ENCODE measurements at places on chromosomes 3 and 15.

GRCh38 chr3:176755552-176755951, 441.7 kb downstream of the TBL1XR1 start:
- DNase-seq: no peak

DNA sequence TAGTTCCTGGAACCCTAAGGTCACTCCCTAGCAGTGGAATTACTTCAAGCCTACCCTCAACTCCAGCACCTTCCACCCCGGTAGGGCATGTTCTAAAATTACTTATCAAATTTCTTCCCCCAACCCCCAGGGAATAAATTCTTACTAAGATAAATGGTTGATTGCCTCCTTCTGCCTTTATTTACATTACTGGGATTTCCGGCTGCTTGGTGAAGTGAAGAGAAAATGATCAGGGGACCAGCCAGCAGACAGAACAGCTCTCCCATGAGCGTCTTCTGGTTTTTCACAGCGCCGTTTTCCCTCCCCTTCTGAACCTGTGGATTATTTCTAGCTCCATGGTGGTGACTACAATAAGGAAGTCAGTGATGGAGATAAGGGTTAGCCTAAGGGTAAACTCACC, 521.5 kb upstream of the PPP2R3A start:
- no peak for DNase-seq

- no peak for DNase-seq
Observed at GRCh38 chr15:94238539-94239118, 7.3 kb downstream of the MCTP2 start.

- DNase-seq: no peak
Observed at GRCh38 chr3:111776827-111777483, 82.1 kb upstream of the PHLDB2 start.

DNA sequence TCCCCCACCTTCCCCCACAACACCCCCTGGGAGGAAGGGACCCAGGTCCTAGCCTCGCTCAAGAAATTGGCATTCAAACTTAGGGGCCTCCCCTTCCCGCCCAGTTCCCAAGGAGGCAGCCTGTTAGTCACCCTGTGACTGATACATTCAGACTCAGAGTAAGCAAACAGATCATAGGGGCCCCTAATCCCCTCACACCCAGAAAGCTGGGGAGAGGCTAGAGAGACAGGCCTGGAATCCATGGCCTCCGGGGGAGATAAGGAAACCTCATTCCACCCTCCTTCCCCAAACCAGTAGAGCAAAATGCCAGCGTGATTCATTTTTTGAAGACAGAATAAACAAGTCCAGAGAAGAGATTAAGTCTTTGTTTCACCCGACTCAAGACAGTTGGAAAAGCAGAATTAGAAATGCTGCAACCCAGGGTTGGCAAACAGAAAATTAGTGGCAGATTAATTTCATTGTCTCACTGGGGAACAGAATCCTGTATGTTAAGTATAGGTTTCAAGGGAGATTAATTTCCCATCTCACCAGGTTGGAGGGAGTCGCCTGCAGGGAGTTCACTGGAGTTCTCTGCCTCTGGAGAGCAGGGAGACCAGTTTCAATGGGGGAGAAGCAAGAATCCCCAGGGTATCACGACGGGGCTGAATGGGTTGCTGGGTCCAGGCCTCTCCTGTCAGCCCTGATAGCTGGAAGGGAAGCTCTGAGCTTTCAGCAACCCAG, 268.3 kb downstream of the UACA start:
- DNase-seq: peak; percentile 53

GRCh38 chr3:51671734-51672475, 853 bp downstream of the TEX264 start:
- peak; percentile 64 for DNase-seq

DNA sequence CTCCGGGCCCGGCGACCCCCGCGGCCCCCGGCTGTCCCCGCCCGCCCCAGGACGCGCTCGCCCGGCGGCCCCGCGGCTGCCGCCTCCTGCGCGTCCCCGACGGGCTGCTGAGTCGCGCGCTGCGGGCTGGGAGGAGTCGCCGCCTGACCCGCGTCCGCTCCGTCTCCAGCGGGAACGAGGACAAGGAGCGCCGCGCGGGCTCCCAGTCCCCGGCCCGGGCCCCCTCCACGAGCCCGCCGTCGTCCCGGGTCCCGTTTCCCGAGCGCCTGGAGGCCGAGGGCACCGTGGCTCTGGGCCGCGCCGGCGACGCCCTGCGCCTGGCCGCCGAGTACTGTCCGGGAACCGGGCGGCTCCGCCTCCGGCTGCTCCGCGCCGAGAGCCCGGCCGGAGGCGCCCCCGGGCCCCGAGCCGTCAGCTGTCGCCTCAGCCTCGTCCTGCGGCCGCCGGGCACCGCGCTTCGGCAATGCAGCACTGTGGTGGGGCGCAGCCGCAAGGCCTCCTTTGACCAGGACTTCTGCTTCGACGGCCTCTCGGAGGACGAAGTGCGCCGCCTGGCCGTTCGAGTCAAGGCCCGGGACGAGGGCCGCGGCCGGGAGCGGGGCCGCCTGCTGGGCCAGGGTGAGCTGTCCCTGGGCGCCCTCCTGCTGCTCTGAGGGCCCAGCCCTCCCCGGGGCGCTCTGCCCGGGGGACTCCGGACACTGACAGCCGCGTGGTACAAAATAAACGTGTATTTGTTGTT, 1.5 kb downstream of the C2CD4A start:
- DNase-seq: peak; percentile 42

DNA sequence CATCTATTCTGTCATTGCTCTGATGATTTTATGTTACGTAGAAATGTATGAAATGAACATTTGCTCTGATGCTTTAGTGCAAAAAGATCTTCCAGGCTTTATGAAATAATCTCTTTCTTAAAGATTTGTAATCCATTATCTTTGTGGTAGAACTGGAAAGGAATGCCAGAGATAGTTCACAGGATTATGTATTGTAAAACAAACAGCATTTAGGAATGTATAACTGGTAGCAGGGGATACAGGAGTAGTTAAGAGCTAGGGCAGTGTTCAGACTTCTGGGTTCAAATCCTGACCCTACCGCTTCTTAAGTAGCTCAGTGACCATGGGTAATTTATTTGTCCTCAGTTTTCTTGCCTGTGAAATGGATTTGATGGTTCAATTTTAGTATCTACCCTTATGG, 429.8 kb upstream of the TPM1 start:
- no peak for DNase-seq

- DNase-seq: peak; percentile 49
Observed at GRCh38 chr15:73851689-73852088, 21.7 kb upstream of the TBC1D21 start.

GRCh38 chr15:91737151-91737818, 116.2 kb upstream of the SLCO3A1 start:
- no peak for DNase-seq

DNA sequence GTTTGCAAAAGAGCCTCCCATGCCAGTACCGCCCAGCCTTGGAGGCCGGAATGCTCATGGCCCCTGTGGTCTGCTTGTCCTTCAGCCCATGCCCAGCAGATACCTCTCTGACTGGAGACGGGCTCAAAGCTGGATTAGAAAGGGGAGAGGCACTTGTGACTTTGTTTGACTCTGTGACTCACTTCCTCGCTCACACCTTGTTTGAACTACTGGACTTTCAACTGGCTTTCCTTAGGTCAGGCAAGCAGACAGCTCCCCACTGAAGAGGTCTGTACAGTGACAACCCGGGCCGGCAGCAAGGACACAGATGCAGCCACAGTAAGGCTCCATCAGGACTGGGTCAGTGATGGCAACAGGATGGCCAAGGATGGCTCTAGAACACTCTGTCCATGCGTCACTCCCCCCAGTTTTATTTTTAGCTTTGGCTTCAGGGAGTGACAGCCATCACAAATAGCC, 98.6 kb upstream of the ABHD17C start:
- no peak for DNase-seq

DNA sequence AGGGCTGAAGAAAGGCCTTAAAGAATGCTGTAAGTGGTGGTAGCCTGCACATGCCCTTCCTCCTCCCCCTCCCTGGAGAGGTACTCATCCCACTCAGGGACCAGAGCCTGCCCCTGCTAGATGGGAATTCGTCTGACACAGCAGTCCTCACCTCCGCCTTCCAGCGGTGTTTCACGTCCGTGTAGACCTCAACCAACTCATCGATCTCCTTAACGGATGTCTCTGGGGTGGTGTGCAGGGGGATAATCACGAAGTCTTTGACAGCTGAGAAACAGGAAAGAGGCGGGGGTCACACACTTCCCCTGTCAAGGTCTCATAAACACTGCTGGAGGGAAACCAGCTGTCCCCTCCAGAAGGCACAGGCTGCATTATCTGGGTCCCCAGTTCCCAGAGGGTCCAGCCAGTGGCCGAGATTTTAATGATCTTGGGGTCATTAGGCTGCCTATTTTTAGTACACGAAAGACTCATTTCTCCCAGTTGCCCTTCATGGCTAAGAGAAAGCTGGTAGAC, 9.9 kb downstream of the DNASE1L3 start:
- no peak for DNase-seq

GRCh38 chr15:90087454-90088154, 14.7 kb downstream of the IDH2 start:
- no peak for DNase-seq

DNA sequence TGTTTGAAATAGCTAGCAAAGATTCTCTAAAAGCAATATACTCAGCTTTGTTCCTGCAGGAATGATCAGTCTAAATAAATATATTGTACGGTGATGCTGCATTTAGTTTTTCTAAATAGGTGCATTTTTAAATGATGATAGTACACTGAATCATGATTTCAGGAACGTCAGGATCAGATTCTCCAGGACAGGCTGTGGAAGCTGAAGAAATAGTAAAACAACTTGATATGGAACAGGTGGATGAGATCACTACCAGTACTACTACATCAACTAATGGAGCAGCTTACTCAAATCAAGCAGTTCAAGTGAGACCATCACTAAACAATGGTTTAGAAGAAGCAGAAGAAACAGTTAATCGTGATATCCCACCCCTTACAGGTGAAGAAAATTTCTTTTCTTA, 46.3 kb upstream of the EIF3J start:
- no peak for DNase-seq

DNA sequence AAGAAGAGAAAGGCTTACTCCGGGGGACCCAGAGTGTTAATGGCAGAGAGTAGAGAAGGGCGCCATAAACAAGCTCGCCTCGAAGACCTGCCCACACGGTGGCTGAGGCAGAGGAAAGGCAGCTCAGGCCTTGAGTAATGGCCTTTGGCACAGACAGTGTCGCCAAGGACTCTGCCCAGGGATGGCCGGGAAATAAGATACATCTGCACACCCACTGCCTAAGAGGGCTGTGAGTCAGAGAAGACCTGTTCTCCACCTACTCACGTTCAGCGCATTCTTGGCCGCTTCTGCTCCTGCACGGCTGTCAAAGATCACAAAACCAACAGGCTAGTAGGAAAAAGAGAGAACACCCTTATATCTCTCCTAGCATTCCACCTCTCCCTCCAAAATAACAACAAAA, 26.2 kb downstream of the RBPMS2 start:
- no peak for DNase-seq

- DNase-seq: no peak
Observed at GRCh38 chr3:161818106-161818505, 321.5 kb downstream of the OTOL1 start.

DNA sequence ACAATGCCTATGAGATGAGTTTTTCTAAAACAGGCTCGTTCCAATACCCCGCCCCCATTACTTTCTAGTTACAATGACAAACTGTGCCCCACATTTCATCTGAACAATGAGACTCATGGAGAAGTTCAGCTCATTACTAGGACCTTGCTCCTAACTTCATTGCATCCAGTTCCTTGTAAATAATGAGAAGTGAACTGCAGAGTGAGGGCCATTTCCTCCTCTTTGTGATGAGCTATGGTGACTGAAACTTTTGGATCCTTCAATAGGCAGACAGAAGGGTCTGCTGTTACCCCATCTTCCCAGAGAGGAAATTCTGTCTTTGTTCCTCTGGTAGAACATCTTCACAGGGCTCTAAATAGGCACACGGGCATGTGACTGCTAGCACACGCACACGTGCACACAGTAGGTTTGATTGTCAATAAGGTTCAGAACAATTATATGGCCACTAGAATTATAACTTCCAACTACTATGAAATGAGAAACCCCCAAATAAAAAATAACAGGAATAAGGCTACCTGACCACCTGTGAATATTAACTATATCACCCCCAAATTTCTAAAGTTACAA, 51.8 kb downstream of the SERP1 start:
- DNase-seq: no peak
